AML-193 (cell line): ENCODE measurements at places on chromosomes 2 and 18.

- DNase-seq = peak; percentile 90
Measured at GRCh38 chr18:75070625-75071483, 138.1 kb downstream of the PTGR3 start.

DNA sequence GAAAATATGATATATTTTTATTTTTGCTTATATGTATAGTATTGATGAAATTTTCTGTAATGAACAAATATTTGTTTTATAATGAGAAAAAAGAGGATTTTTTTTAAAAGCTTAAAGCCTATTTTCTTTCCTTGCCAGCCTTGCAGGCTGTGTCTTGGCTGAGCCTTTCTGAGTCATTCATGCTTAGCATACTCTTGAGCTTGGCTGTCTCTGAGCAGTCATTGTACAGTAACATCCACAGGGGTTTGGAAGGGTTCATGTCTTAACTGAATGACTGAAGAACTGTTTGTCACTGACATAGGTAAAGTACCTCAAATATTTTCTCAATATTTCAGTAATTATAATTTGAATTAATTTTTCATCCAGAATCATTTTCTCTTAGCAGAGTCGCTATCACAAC is 49.3 kb downstream of the GPR39 start:
- no peak for DNase-seq

GRCh38 chr2:240967681-240968621 is 30.5 kb upstream of the SNED1 start:
- no peak for DNase-seq

GRCh38 chr2:20326163-20326780 is 24.4 kb downstream of the PUM2 start:
- DNase-seq = peak; percentile 60
